Naive thymus-derived CD4-positive, alpha-beta T cell (primary cell): ENCODE measurements at places on chromosomes 5 and 9. TPM values are rescaled to one million over a fixed set of nuclear protein-coding genes. Genes with fewer than 3 reads are reported as not detected.
A peak's percentile ranks its signal among the peaks of the same experiment; 100 is the strongest.

GRCh38 chr9:132241840-132242620 is 80.2 kb downstream of the NTNG2 start:
- DNase-seq = no peak
- H3K4me3 ChIP-seq = peak overlapping the region; percentile 77
- no peaks in the 10 kb centered on the region for H3K36me3 ChIP-seq
- H3K27me3 ChIP-seq = no peaks in the 10 kb centered on the region
- H3K4me1 ChIP-seq = peaks cover 11% of the 10 kb centered on the region

DNA sequence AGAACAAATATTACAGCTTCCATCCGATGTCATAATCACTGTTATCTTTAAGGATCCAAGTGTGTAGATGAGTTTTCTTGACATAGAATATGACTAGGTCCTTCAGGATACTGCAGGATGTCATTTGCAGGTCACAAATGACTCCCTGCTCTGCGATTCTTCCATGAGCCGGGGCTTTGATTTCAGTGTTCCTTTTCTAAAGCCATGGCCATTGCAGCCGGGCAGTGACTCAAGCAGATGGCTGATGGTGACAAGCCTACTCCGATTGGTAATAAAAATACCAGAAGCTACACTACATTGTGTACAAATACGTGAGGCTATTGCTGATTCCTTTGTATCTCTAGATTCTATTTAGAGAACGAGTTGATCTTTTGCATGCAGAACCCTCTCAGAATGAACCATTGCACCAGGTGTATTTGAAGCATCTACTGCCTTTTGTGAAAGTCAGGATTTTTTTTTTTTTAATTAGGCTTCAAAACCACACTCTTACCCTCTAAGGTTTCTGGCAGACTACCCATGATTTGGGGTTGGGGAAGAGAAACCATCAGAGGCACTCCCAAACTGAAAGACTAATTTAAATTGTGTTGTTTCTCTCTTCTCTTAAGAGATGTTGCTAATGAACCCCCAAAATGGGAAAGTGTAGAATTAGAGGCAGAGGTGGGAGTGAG is 271.0 kb upstream of the ADRA1B start:
- no peaks in the 10 kb centered on the region for H3K4me1 ChIP-seq
- DNase-seq = no peak
- H3K27me3 ChIP-seq = no peaks in the 10 kb centered on the region
- no peak overlapping the region for H3K4me3 ChIP-seq
- no peak overlapping the region for H3K27ac ChIP-seq

- no peak overlapping the region for H3K27ac ChIP-seq
- H3K27me3 ChIP-seq = no peaks in the 10 kb centered on the region
- H3K4me1 ChIP-seq = no peaks in the 10 kb centered on the region
- no peaks in the 10 kb centered on the region for H3K36me3 ChIP-seq
These were observed 184.1 kb downstream of the PDE4D start for GRCh38 chr5:59709346-59709821.

DNA sequence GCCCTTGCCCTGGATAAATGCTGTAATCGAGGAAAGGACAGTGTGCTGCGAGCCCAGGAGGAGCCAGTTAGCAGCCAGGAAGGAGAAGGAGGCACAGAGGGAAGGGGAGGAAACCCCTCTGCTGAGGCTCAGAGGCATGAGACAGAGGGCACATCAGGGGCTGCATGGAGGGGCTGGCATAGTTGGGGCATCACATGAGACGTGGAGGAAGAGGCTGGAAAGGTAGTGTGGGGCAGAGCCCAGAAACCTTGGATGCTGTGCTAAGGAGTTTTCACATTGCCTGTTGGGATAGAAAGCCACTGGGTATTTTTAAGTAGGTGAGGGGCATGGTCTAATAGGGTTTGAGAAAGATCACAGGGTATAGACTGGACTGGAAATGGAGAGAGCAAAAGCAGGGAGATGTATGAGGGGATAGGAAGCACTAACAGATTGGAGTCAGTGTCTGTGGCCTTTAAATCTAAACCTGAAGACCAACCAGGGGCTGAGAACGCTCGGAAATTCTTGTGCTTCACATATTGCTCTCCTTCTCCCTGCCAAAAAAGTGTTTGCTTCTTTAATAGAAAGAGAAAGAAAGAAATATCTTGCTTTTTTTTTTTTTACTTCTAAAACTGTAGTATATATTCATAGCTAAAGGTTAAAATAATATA is 33.0 kb upstream of the ANGPTL2 start:
- no peaks in the 10 kb centered on the region for H3K4me1 ChIP-seq
- no peak overlapping the region for H3K4me3 ChIP-seq
- H3K27me3 ChIP-seq = no peaks in the 10 kb centered on the region

AGXT2 gene
- total RNA-seq = not detected in 2 replicates

CRHBP gene
- total RNA-seq = 3.2 TPM

AK8 gene
- not detected for total RNA-seq

DNA sequence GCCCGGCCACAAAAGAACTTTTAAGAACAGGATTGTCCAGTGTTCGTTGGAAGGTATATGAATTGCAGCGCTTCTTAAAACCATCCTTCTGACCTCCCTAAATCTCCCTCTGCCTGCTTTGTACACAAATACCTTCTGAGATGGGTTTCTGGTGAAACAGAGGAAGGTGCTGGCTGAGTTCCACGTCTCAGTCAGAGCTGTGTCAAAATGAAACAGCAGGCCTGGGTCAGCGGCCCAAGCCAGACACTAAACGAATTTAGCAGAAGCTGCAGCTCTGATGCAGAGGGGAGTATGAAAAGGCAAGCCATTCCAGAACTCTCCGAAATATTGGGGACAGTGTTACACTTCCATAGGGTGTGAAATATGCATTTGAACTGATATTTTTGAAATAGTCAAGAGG is 37.8 kb upstream of the CRB2 start:
- H3K4me3 ChIP-seq = no peak overlapping the region
- H3K36me3 ChIP-seq = no peaks in the 10 kb centered on the region
- H3K27me3 ChIP-seq = no peaks in the 10 kb centered on the region

PCDHA9 gene
- not detected for total RNA-seq

GRCh38 chr5:174348311-174348981 is 302.9 kb downstream of the NSG2 start:
- H3K36me3 ChIP-seq = no peaks in the 10 kb centered on the region
- no peak overlapping the region for H3K4me3 ChIP-seq
- no peaks in the 10 kb centered on the region for H3K4me1 ChIP-seq
- H3K27me3 ChIP-seq = no peaks in the 10 kb centered on the region
- DNase-seq = no peak
- H3K27ac ChIP-seq = no peak overlapping the region

SNCAIP gene
- total RNA-seq = not detected in 2 replicates

- no peak overlapping the region for H3K4me3 ChIP-seq
- H3K27me3 ChIP-seq = no peaks in the 10 kb centered on the region
- no peak for DNase-seq
- H3K36me3 ChIP-seq = no peaks in the 10 kb centered on the region
These were observed 18.4 kb downstream of the AGXT2 start for GRCh38 chr5:35029333-35029732.

LMX1B gene
- not detected for total RNA-seq

GRCh38 chr9:105930011-105930627 is 235.8 kb downstream of the TMEM38B start:
- no peaks in the 10 kb centered on the region for H3K4me1 ChIP-seq
- H3K27me3 ChIP-seq = no peaks in the 10 kb centered on the region
- no peak overlapping the region for H3K27ac ChIP-seq
- DNase-seq = no peak
- no peak overlapping the region for H3K4me3 ChIP-seq

DNA sequence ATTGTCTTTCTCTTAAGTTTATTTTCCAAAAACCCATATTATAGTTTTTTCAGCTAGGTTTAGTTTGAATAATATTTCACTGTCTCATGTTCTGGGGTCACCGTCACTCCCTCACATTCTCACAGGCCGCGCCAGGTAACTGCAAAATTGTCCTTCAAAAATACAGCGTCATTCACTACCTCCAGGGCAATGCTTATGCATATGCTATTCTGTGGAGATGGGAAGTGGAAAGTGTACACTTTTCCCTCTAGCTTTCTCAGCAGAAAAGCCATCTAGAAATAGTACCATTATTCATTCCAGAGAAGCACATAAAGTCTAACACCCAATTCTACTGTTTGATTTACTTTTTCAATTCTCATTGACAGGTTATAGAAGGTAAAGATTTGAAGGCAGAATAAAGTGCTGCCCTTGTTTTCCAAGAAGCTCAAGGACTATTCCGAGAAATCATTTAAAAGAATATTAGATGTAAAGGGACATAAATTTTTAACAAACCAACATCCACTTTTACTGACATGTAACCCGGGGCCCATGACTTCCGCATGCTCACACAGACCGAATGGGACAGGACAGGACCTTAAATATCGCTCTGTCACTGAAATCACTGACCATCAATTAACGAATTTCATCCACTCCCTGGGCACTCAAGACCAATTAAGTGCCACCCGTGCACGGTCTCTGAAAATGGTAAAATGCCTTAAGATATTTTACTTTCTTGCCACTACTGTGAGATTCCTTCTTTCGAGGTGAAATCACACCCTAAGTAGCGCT is 720 bp downstream of the NUDT12 start:
- no peaks in the 10 kb centered on the region for H3K36me3 ChIP-seq
- no peak for DNase-seq
- H3K27me3 ChIP-seq = no peaks in the 10 kb centered on the region
- H3K27ac ChIP-seq = peak overlapping the region; percentile 65

DNA sequence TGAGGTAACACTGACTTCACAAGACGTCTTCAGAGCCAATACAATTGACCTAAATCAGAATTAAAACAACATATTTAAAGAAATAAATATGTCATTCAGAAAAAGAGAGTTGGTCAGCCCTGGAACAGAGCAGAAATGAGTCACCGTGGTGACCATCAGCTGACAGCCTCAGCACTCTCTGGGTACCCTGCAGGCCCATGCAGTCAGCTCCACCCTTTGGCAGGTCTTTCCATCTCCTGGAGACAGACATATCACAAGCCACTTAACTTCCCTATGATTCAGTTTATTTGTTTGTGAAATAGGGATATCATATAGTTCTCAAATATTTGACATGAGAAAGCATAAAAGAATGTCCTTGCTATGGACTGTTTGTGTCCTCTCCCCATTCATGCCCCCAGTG is 151.6 kb upstream of the MEF2C start:
- H3K27me3 ChIP-seq = no peaks in the 10 kb centered on the region
- no peaks in the 10 kb centered on the region for H3K36me3 ChIP-seq
- H3K27ac ChIP-seq = no peak overlapping the region
- no peak for DNase-seq
- no peaks in the 10 kb centered on the region for H3K4me1 ChIP-seq

SPARC gene
- 0.62 TPM for total RNA-seq

GRCh38 chr9:35237311-35237710 is 75.5 kb downstream of the UNC13B start:
- no peaks in the 10 kb centered on the region for H3K4me1 ChIP-seq
- H3K27me3 ChIP-seq = no peaks in the 10 kb centered on the region
- H3K27ac ChIP-seq = no peak overlapping the region
- H3K4me3 ChIP-seq = no peak overlapping the region
- no peak for DNase-seq

GRCh38 chr9:136796238-136796774 is at the start of gene CCDC183:
Gene CCDC183 (plus strand): TSS chr9:136796338. CDS start chr9:136796398, 60 bp downstream.
- DNase-seq = no peak
- H3K36me3 ChIP-seq = peaks cover 17% of the 10 kb centered on the region
- H3K4me3 ChIP-seq = no peak within 1 kb of the TSS
- no peak within 1 kb of the TSS for H3K27ac ChIP-seq
- H3K27me3 ChIP-seq = no peaks in the 10 kb centered on the region

- H3K27ac ChIP-seq = no peak overlapping the region
- H3K4me1 ChIP-seq = peaks cover 29% of the 10 kb centered on the region
- DNase-seq = no peak
- H3K4me3 ChIP-seq = no peak overlapping the region
- no peaks in the 10 kb centered on the region for H3K36me3 ChIP-seq
These were observed 147.8 kb downstream of the AOPEP start for GRCh38 chr9:94874316-94874715.

DNA sequence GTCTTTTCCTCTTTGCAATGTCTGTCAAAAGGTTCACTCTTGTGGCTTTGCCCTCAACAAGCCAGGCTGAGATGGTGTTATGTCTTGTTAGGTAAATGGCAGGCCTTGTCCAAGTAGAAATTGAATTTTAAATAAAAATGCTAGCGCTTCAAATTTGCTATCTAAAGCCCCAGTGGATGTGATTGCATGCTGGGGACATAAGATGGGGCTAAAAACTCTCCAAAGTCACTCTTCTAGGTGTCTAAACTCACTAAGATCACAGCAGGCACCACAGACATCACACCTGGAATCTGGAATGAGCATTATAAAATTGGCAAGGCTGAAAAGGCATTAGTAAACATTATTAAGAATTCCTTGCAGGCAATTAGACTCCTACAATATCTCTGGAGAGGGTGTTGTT is 262.7 kb upstream of the CLINT1 start:
- DNase-seq = no peak
- no peak overlapping the region for H3K4me3 ChIP-seq
- no peaks in the 10 kb centered on the region for H3K36me3 ChIP-seq
- no peaks in the 10 kb centered on the region for H3K27me3 ChIP-seq

- H3K36me3 ChIP-seq = no peaks in the 10 kb centered on the region
- no peak for DNase-seq
- H3K27ac ChIP-seq = no peak overlapping the region
- H3K27me3 ChIP-seq = no peaks in the 10 kb centered on the region
- H3K4me1 ChIP-seq = no peaks in the 10 kb centered on the region
These were observed 91.6 kb downstream of the ZSWIM6 start for GRCh38 chr5:61423487-61424145.
